ENCODE measurements at places on chromosomes 4 and X.

GRCh38 chrX:51144828-51145442 lies 187.7 kb upstream of the NUDT10 start:
- no peak for DNase-seq

DNA sequence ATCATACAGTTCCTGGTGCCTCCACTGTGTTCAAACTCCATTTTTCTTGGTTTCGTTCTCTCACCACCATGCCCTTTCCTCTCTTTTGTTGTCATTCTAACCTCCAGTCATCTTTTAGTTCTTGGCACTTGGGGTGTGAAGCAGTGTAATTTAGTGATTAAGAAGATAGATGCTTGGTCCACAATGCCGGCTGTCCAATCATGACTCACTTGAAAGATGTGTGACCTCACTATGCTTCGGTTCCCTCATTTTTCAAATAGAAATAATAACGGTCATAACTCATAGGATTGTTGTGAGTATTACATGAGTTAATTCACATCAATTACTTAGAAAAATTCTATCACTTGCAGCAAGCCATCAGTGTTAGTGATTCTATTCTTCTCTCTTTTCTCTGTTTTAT lies 327.8 kb downstream of the ADGRL3 start:
- no peak for DNase-seq

GRCh38 chrX:79366873-79367749 lies at the start of gene ITM2A:
ITM2A (minus strand) TSS chrX:79367334; CDS start chrX:79367215, 119 bp downstream.
- peak; percentile 42 for DNase-seq

DNA sequence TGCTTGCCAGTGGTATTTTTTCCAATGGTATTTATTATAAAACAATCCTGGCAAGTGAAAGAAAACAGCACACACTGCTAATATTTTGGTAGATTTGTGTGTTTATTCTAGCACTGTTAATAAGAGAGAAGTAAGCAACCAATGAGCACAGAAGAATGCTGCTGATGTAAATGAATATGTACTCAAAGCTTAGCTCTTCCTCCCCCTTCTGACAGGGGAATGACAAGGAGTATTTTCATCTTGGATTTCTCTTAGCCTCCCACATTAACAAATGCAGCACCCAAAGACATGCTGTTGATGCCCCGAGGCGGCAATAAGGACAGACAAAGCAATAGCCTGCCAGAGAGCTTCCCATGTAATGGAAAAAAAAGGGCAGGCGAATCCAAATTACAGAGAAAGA lies 18.6 kb downstream of the ARHGAP6 start:
- no peak for DNase-seq

DNA sequence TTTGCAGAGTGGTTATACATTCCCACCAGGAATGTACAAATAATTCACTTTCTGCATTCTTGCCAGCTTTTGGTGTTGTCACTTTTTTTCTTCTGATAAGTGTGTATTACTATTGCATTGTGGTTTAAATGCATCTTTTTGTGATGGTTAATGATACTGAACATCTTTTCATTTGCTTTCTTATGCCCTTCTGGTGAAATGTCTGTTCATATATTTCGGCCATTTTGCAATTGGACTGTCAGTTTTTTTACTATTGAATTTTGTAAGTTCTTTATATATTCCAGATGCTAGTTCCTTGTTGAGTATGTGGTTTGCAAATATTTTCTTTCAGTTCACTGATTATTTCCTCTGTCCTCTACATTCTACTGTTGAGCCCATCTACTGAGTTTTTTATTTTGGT lies 19.4 kb upstream of the BMP2K start:
- DNase-seq = no peak

DNA sequence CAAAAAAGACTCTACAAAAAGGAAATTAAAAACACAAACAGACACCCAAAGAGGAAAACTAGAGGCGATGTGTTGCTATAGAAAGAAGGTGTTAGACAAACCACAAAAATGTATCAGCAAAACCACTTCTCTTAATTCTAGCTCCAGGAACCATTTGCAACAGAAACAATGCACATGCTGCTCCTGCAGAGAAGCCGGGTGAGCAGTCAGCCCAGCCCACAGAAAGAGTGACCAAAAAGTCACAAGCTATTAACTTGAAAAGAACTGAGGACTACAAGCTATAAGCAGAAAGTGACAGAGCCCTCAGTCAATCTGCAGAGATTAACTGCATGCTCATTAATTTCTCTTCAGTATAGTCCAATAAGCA lies 96.2 kb upstream of the KLHL13 start:
- DNase-seq = no peak

DNA sequence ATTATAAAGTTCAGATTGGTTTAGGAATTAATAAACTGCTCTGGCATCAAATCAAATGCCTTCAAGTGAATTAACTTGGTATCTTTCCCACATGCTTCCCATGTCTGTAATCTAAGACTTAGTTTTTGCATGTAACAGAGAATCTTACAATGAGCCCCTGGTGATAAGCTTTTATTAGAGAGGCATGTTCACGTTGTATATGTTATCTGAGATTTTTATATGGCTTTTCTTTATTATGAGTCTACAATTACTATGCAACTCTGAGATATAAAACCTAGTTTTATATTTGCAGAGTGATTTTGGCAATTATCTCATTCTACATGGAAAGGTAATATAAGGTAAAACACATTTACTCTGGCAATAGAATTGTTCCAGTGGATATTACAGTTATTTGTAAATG lies 1578.4 kb upstream of the IGFBP7 start:
- DNase-seq = no peak
